ENCODE measurements at places on chromosomes 5 and 9. TPM values are rescaled to one million over a fixed set of nuclear protein-coding genes. Genes with fewer than 3 reads are reported as not detected.

The C5orf58 gene
- polyA plus RNA-seq = 0.11 TPM

The FGF1 gene
- polyA plus RNA-seq = 28.3 TPM

DNA sequence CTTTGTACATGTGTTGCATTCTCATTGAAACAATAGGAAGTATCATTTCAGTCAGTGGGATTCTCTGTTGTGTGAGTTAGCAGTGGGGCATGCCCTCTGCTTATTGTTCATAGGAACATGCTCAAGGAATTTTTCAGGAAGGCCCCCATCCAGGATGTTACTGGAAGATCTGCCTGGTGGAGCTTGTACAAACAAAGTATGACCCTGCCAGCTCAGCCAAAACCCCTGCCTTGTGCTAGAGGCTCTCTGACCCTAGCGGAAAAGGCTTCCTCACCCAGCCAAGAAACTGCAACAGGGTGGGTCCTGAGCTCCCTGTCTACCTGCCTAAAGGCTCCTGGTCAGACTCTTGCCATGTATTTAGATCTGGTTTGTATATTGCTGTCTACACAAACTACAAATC lies 43.2 kb downstream of the MRRF start:
- DNase-seq = no peak

DNA sequence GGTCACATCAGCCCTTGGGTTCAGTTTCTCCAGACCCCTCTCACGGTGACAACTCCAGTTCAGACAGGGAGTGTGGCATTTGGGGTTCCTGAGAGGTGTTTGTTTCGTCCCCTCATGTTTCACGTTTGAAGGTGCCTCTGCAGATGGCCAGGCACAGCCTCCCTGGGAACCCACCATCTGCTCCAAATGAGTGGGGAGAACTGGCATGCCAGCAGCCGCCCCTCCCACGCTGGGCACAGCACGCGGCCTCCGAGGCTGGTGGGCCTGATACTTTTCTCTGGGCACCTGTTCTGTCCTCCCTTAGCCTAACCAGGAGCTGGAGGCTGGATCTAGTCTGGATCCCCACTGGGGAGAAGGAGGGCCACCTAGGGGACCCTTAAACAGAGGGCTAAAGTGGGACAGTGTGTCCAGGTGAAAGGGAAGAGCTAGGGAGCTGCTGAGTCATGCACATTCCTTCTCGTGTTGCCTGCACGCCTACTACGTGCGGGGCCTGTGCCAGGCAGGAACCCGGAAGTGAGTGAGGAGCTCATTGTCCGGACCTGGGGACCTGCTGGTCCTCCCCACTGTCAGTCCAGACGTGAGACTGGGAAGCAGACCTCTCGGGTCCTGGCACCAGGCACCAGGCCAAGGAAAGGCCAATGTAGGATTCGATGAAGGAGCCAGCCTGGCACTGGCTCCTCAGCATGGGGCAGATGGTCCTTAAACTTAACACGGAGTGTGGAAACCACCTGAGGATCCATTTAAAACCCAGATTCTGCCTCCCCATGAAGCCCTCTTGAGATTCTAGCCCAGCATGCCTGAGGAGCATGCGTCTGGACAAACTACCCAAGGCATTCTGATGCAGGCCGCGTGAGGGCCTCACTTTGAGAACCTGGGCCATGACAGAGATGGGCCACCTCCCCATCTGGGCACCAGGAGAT lies 11.7 kb downstream of the DNM1 start:
- no peak for DNase-seq

The CDC20B gene
- 0.89 TPM for polyA plus RNA-seq

- no peak for DNase-seq
Measured at GRCh38 chr5:66560371-66560770, 35.8 kb upstream of the MAST4 start.

DNA sequence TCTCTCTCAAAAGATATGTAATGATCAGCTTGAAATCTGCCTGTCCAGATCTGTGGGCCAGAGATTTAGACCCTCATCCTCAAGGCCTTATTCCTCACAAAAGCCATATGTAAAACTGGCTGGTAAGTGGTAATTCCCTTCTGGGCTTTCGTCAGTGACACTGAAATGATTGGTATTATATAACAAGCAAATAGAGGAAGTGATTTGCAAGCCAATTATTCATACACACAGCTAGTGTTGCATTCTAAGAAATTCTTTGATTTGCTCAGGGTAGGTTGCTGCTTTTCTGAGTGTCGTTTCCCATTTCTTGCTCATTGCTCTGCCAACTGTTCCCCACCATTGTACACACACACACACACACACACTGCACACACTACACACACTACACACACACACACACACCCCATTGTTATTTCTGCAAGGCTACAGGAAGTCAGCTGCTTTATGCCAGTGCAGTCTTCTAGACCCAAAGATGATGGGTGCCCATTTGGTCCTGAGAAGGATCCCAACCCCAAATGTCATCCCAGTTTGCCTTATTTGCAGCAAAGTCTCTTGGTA lies 76.8 kb downstream of the PRLR start:
- DNase-seq = no peak

The NIM1K gene
- polyA plus RNA-seq = 0.31 TPM

The MOCS2 gene
- polyA plus RNA-seq = 91.5 TPM
